Stimulated activated CD4-positive, alpha-beta T cell treated with anti-CD3 and anti-CD28 coated beads, Interleukin-2, amount 100 ng/mL, for 48 hours (primary cell): ENCODE measurements at places on chromosomes 12 and 14.

GRCh38 chr14:93936245-93936644 lies 9.1 kb downstream of the FAM181A start:
- no peak for DNase-seq

GRCh38 chr14:95939335-95939734 lies 62.7 kb downstream of the TUNAR start:
- DNase-seq, result no peak

GRCh38 chr14:65369560-65369959 lies 43.0 kb upstream of the FUT8 start:
- DNase-seq, result peak; percentile 17

DNA sequence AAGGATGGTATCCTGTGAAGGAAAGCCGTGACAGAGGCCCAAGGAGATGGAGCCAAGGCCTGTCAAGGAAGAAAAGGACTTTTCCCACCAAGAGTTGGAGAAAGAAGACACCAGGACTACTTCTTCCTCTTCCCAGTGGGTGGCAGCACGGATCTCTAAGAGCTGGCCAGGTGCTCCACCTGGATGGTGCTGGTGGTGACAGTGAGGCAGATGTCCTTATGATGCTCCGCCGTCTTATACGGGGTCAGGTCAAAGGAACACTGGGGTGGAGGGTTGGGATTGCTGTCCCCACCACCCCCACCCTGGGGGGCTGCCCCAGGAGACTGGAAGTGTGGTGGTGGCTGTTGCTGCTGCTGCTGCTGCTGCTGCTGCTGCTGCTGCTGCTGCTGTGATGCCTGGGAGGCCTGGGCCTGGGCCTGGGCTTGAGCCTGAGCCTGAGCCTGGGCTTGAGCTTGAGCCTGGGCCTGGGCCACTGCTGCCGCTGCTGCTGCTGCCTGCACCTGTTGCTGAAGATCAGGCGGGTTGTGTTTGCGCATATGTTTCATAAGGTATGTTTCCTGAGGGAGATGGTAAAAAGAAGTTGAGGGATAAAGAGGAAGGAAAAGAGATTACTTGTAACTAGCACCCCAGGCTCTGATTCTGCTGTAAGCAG lies 4.8 kb upstream of the ING4 start:
- no peak for DNase-seq

DNA sequence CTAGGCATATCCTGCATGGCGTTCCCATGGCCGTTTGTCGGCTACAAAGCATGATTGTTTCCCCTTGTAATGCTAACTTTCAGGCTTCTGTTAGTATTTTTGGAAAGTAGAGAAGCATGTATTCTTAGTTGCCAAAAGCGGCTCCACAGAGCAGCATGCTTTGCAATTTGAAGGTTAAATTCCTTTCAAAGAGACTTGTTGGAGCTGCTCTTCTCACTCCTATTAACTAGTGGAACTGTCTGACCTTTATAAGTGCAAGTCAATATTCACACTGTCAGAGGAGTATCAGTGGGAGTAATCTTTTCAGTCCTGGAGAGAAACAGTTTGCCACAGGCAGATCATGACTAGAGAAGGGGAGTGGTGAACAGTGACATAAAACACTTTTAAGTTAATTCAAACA lies 656.1 kb upstream of the NOVA1 start:
- DNase-seq, result no peak

GRCh38 chr12:99413751-99414150 lies 233.8 kb upstream of the GARIN6 start:
- no peak for DNase-seq

- DNase-seq, result no peak
These were observed 77.0 kb downstream of the SEC23A start for GRCh38 chr14:39025810-39026627.
